ENCODE measurements at places on chromosomes 5 and 9. TPM values are rescaled to one million over a fixed set of nuclear protein-coding genes. Genes with fewer than 3 reads are reported as not detected.

DNA sequence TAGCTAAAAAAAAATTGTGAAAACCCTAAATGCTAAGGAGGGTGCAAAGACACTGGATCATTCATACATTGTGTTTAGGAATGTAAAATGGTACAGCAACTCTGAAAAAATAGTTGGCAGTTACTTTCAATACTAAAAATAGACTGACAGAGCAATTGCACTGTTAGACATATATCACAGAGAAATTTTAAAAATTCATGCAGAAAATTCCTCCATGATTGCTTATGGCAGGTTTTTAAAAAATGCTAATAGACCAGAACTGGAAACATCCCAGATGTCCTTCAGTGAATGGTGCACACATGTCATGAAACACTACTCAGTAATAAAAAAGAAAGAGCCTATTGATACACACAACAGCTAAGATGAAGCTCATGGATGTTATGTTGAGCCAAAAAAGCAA lies 349.8 kb upstream of the DAB2 start:
- H3K4me1 ChIP-seq = no peaks in the 10 kb centered on the region
- no peak for DNase-seq
- H3K36me3 ChIP-seq = no peaks in the 10 kb centered on the region

GRCh38 chr5:133358271-133358670 lies 254.1 kb downstream of the FSTL4 start:
- no peak overlapping the region for H3K4me3 ChIP-seq
- H3K4me1 ChIP-seq = peaks cover 41% of the 10 kb centered on the region
- H3K27ac ChIP-seq = no peak overlapping the region
- DNase-seq = no peak
- no peaks in the 10 kb centered on the region for H3K36me3 ChIP-seq

AK1 gene
- 34.9 TPM for total RNA-seq

DNA sequence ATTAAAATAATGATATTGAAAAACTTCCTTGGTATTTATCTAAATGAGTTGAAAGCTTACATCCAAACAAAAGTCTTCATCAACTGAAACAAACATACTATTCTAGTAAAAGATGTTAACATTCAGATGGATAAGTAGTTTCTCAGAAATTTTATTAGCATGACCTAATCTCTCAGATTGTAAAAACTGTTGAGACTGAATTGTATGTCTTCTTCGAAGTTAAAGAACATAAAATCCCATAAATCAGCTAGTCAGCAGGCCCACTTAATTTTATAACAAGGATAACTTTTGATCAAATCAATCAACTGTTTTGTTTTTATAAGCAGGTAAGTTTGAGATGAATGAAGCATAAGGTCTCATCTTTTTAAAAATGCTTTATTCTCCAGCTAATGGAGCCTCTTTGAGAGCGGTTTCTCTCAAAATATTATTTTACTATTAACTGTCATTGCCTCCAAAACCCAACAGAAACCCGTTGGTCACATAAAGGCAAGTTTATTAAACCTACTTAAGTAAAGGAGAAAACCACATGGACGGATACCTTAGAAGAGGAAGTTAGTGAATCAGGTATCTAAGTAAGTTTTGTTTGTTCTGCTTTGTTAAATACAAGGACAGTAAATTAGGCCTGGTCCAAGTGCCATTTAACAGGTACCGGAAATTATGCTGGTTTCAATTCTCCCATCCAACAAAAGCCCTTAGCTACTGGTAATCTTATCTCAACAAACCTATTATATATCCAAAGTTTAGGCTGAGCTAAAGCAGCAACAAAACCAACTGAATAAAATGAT lies 457.0 kb downstream of the PDE4D start:
- no peaks in the 10 kb centered on the region for H3K27me3 ChIP-seq
- no peak overlapping the region for H3K4me3 ChIP-seq
- DNase-seq = no peak
- no peak overlapping the region for H3K27ac ChIP-seq
- H3K4me1 ChIP-seq = no peaks in the 10 kb centered on the region

DNA sequence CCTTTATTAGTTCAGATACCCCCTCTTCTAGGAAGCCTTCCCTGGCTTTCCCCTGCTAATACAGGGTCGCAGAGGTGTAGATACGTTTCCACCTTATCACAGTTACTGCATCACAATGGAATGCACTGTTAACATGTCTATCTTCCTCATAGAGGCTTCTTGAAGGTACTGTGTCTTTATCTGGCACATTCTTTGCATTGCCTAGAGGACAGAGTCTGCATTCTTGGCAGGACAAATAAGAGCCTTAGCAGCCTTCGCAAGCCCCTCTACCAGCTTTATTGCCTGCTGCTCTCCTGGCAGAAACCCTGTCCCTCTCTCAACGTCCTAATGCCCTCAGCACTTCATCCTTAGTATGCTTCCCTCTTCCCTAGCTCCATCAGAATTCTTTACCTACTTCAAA lies 31.6 kb downstream of the SLC1A3 start:
- H3K36me3 ChIP-seq = peaks cover 43% of the 10 kb centered on the region
- H3K27me3 ChIP-seq = no peaks in the 10 kb centered on the region
- peaks cover 8% of the 10 kb centered on the region for H3K4me1 ChIP-seq
- no peak overlapping the region for H3K27ac ChIP-seq
- DNase-seq = no peak

- peaks cover 6% of the 10 kb centered on the region for H3K4me1 ChIP-seq
- H3K36me3 ChIP-seq = peaks cover 4% of the 10 kb centered on the region
- DNase-seq = no peak
Observed at GRCh38 chr5:176413709-176414191, 2.6 kb downstream of the CLTB start.

DNA sequence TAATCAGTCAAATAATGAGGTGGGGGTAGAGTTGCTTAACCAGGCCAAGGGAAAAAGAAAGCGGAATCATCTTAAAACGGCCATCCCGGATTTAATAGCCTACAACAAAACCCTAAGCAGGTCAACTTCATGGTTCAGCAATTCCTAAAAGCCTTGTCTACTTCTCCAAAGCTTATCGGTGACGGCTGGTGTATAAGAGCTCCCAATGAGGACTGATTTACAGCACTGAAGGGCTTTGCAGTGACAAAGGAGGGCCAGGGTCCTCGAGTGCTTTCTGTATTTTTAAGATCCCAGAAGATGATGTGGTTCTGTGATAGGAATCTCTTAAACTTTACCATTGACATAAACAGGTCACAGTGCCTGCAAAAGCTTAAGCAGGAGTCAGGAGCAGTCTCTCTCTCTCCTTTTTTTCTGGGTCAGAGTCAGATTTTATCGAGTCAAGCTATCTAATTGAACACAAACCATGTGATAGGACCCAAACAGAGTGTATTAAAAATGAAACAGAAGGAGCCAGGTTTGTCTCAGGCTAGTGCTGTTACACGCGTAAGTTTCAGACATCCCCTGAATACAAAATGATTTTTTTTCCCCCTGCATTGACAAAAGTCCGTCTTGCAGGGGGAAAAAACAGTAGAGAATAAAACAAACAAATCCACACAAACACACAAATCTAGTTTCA lies 663.6 kb upstream of the ZNF608 start:
- H3K36me3 ChIP-seq = 0 out of 2 replicates have a peak, but pooled peaks cover 3% of the 10 kb centered on the region
- H3K4me3 ChIP-seq = no peak overlapping the region
- H3K27ac ChIP-seq = peak overlapping the region; percentile 52
- DNase-seq = no peak
- peaks cover 68% of the 10 kb centered on the region for H3K4me1 ChIP-seq
- H3K27me3 ChIP-seq = no peaks in the 10 kb centered on the region

GRCh38 chr5:137938751-137939143 lies 49.5 kb downstream of the PKD2L2 start:
- no peak for DNase-seq
- H3K36me3 ChIP-seq = peaks cover 51% of the 10 kb centered on the region
- no peak overlapping the region for H3K4me3 ChIP-seq
- H3K4me1 ChIP-seq = no peaks in the 10 kb centered on the region
- H3K27me3 ChIP-seq = no peaks in the 10 kb centered on the region

DNA sequence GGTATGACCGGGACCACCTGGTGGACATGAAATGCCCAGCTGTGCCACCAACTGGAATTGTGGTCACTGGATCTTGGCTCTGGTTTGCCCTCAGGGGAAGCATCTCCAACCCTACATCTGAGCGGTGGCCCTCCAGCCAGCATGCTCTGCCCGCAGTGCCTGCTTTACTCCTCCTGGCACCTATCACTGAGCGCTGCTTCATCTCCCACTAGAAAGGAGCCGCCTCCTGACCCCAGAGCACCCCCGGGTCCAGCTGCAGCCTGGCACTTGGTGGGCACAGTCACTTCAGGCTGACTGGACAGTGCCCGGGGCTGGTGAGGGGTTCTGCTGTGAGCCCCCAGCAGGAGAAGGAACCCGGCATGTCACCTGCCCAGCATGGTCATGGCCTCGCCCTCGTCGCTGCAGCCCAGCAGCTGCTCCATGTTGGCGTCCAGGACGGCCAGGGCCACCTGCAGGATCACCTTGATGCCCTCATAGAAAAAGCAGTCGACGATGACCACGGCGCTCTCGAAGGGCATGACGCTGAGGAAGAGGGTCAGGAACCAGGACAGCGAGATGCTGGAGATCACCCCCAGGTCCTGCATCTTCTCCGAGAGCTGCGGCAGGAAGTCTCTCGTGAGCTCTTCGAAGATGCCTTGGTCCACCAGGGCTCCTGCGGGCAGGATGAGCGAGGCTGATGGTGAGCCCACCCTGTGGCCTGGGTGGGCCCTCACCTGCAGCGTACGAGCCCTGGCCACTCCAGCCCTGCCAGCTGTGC lies 16.1 kb upstream of the MRNIP start:
- no peak for DNase-seq
- peaks cover 34% of the 10 kb centered on the region for H3K36me3 ChIP-seq
- H3K27ac ChIP-seq = no peak overlapping the region
- no peaks in the 10 kb centered on the region for H3K27me3 ChIP-seq
- no peaks in the 10 kb centered on the region for H3K4me1 ChIP-seq

DNA sequence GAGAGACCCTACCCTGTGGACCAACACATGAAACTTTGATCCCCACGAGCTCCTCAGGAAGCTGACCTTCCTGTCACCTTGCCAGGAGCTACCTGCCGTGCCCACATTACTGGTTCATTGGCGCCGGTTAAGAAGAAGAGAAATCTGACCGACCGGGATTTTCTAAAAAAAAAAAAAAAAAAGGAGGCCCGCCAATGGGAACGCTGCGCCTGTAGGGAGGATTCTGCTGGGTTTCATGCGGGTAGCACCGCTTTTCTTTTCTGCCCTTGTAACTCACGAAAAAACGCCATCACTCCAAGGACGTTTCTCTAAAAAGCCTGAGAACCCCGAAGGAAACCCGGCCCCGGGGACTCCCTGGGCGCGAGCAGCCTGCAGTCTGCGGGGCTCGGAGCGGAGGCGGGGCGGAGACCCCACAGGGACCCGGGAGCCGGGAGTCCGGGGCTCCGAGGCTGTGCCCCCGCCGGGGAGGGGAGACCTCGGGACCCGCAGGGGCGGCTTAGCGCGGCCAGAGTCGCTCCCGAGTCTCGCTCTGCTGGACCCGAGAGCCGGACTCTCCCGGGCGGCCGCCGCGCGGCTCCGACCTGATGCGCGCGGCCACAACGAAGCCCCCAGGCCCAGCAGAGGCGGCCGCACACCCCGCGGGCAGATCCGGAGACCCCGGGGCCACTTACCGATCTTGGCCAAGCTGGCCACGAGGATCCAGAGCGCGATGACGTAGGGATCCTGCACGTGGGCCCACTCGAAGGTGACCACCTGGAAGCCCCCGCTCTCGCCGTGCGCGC lies 617 bp downstream of the SLC9A3 start:
- peak; percentile 50 for DNase-seq
- no peaks in the 10 kb centered on the region for H3K36me3 ChIP-seq
- peak overlapping the region; percentile 57 for H3K4me3 ChIP-seq
- H3K27ac ChIP-seq = no peak overlapping the region
- H3K27me3 ChIP-seq = peaks cover 67% of the 10 kb centered on the region

- DNase-seq = no peak
- no peaks in the 10 kb centered on the region for H3K27me3 ChIP-seq
- no peaks in the 10 kb centered on the region for H3K4me1 ChIP-seq
- H3K4me3 ChIP-seq = no peak overlapping the region
Observed at GRCh38 chr9:89722712-89723111, 117.9 kb downstream of the GADD45G start.

SLC34A3 gene
- 0.13 TPM for total RNA-seq

RGS7BP gene
- 1.7 TPM for total RNA-seq

DNA sequence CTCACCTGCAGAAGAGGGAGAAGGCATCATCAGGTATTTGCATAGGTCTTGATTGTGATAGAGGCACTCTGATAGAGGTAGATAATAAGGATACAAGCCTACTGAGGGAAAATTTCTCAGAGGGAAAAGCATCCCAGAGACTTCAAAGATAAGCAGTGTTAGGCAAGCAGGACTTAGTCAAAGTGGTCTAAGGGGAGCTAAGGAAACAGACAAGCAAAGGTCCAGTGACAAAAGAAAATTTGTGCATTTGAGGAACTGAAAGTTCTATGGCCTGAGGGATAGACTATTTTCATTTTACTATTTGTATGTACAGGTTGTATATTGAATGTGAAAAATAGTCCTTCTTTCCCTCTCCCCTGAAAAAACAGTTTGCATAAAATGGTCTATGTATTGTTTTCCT lies 27.4 kb downstream of the OXCT1 start:
- no peak overlapping the region for H3K27ac ChIP-seq
- H3K4me3 ChIP-seq = no peak overlapping the region
- H3K4me1 ChIP-seq = no peaks in the 10 kb centered on the region
- DNase-seq = no peak

All from WTC11 (cell line).